Type B pancreatic cell (in vitro differentiated cells): ENCODE measurements at places on chromosomes 5 and 9. TPM values are rescaled to one million over a fixed set of nuclear protein-coding genes. Genes with fewer than 3 reads are reported as not detected.

DNA sequence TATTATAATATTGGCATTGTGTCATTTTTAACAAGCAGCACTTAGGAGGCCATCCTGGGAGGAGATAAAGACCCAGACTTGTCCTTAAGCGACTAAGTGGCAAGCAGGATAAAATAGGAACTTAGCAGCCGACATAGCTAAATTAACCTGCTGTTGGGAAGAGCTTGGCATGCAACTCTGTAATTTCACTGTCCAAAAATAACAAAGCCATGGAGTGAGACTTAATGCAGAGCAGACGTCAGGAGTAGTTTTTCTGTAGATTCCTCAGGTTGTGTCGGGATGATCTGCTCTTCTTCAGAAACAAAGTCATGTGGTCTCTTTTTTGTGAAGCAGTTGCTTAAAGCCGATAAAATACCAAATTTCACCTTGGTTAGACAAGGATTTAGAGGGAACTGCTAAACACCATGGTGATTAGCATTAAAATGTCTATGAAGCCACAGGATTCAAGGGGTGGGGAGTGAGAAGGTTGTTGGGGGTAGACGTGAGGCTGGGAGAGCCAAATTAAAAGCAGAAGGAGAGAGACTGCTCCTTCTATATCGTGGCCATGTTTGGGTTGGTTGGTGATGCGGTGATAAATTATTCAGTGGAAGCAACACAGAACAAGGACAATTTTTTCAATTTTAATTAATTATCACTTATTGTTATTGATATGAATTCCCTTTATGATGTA lies 303.0 kb downstream of the CSNK1G3 start:
- no peak for DNase-seq

DNA sequence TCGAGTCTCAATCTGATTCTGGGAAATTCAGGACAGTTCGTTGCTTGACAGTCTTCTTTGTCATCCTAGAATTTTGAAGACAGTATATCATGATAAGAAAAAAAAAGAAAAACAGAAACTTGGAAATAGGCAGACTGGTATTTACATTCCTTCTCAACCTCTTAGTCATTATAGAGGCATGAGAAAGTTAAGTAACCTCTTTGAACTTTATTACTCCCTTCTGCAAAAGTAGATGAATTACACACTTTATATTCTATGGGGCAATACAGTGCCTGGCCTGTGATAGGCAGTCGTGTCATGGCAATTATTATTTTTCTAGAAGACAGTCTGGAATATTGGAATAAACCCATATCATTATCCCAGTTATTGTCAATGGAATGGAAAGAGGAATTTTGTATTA lies 828.9 kb downstream of the TLR4 start:
- DNase-seq: no peak

CCL28 gene
- total RNA-seq: 2.0 TPM in 1 of 2 replicates, not detected in the other

GRCh38 chr5:139817362-139817761 lies 21.8 kb downstream of the PSD2 start:
- no peak for DNase-seq

DNA sequence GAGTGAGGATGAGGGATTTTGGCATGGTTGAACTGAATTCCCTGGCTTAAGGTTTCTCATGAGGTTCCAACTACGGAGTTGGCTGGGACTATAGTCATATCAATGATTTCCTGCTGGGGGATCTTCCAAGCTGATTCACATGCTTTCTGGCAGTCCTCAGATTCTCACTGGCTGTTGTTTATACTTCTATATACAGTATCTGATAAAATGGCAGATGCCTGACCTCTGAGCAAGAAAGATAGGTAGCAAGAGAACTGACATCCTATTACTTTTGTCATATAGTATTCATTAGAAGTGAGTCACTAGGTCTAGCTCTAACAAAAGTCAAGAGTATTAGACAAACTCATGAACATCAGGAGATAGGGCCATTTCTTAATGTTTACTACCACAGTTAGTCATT lies 440.9 kb upstream of the EDIL3 start:
- no peak for DNase-seq

DNA sequence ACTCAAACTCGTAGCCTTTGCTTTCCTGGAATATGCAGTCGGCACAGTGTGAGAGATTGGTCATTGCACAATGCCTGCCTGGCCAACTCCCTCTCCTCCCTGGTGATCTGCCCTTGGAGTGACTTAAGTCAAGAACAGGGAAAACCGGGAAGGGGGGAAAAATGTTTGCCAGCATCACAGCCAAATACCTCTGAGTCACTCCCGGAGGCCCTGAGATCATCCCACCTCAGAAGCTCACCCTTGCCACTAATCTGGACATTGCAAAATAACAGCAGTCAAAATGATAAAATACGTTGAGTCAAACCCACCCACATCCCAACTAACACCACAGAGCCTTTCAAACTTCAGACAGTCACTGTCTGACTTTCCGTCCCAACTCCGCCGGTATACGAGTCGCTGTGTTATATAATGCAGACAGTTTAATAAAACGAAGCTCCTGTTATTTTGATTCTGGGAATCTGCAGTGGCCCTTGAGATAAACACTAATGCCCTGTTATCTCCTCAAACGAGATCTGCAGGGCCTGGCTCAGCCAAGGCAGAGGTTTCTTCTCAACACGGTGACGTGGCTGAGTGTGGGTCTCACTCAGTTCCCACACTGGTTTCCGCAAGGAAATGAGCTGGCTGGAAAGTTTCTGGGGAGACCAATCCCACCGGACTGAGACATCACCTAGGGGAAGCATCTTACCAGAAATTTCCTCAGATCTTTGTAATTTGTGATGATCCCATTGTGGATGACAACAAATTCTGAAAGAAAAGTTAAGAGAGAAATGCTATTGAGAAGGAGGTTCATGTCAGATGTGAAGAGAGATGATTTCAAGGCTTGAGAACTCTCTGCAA lies 22.1 kb downstream of the GFPT2 start:
- no peak for DNase-seq

DNA sequence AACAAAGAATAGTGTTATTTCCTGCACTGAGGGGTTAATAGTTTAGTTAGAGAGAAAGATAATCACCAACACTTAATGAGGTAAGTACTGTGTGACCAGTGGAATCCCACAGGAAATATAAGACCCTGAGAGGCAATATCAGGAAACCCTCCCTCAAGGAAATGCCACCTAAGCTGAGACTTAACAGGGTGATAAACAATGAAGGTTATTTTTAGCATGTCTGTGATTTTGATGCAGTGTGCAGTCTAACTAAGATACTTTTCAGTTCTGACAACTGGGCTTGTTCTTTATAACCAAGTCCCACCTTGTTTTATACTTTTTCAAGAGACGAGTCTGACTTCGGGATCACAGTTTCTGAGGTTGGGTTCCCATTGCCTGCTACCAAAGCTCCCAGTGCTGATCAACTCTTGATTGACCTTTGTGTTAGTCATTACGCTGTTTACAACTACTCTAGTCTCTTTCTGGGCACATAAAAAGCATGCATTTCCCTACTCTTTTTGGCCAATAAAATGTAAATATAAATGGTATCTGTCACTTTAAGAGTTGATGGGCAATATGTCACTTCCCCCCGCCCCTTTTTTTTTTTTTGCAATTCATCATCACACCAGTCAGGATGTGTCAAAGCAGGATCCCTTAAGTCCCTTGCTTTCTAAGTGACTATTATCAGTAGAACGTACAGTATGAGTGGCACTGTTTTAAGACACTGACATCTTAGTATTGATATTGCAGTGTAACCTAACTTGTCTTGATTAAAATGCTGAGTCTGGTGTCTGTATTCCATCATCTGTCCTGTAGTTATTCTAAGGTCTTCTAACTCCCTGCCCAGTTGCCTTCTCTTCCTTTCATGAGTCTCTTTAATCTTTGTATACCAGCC lies 31.4 kb downstream of the C6 start:
- no peak for DNase-seq

FOXI1 gene
- total RNA-seq: not detected in 2 replicates

ENDOG gene
- 24.1 and 30.8 TPM in 2 replicates for total RNA-seq

- DNase-seq: peak; percentile 81
These were observed 313.2 kb downstream of the SLIT3 start for GRCh38 chr5:168987543-168988300.

- no peak for DNase-seq
These were observed 612.1 kb downstream of the EBF1 start for GRCh38 chr5:158487664-158488063.

SOX30 gene
- not detected in 2 replicates for total RNA-seq

DNA sequence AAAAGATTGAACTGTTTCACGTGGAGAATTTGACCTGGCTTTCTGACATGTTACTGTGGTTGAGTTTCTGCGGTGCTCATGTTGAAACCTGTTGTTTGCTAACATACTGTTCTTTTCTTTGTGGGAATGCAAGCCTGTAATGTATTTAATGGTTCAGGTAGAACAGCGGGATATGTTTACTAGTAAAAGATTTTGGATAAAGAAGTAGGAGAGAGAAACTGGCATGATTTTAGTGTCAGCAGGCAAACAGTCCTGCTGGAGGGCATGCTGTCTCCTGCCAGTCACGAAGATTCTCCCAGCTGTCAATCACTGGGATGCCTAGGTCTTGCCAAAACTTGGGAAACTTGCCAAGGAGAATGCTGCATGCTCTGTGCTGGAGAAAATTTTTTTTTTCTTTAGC lies 263.5 kb downstream of the TAF11L14 start:
- DNase-seq: no peak

- DNase-seq: no peak
These were observed 9.7 kb downstream of the LECT2 start for GRCh38 chr5:135944967-135945560.

DNA sequence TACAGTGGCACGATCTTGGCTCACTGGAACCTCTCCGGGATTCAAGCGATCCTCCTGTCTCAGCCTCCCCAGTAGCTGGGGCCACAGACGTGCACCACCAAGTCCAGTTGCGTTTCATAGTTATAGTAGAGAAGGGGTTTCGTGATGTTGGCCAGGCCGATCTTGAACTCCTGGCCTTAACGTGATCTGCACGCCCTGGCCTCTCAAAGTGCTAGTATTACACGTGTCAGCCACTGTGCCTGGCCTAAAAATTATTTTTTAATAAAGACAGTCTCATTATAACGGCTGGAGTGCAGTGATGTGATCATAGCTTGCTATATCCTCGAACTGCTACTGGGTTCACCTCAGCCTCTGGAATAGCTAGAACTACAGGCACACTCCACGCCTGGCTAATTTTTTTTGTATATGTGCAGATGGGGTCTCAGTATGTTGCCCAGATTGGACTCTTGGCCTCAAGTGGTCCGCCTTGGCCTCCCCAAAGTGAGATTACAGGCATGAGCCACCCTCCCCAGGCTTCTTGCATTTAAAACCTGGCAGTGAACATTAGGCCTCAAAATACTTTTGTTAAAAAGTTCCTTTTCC lies 4.4 kb downstream of the NPM1 start:
- peak; percentile 24 for DNase-seq

- DNase-seq: no peak
These were observed 15.2 kb upstream of the PHYKPL start for GRCh38 chr5:178247481-178248456.

SPATA31C2 gene
- not detected in 2 replicates for total RNA-seq

EDIL3 gene
- total RNA-seq: 15.4 and 19.1 TPM in 2 replicates

DNA sequence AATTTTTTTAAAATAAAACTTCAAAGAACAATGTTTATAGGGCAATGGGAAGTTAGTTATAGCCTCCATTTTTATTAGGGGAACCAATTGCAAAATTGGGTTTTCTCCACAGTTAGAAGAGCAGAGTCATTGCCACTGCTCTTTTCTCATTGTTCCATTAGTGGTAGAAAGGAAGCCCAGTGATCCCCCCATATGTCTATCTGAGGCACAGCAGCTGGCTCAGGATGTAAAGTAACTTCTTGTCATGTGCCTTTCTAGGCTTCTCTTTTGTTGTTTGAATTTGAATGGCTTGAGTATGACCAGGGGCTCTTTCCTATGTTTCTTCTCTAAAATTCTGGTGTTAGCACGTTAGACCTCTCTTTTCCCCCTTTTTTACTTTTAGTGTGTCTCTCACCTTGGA lies 61.2 kb downstream of the UBAP1 start:
- no peak for DNase-seq

DNA sequence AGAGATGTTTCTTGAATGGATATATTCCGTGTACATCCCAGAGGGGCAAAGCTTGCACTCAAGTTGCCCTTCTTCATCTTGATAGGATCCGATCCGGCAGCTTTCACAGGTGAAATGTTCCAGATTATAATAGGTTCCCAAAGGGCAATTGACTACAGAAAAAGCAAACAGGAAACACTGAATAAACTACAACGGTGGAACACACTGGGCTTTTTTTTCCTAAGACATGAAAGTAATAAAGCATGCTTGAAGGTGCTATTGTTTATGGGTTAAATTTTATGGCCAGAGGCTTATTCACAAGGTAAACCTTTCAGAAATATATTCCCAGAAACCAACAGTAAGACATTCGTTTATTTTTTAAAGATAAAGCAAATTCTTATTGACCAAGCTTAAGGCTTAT lies 110.6 kb downstream of the SVEP1 start:
- DNase-seq: no peak

GRCh38 chr5:64869419-64869818 lies 100.7 kb downstream of the CWC27 start:
- DNase-seq: no peak

GRCh38 chr9:120043448-120043847 lies 536.5 kb downstream of the CDK5RAP2 start:
- DNase-seq: no peak

GRCh38 chr9:120985819-120986222 lies 59.2 kb upstream of the TRAF1 start:
- no peak for DNase-seq

- DNase-seq: no peak
These were observed 72.0 kb downstream of the NUP214 start for GRCh38 chr9:131197160-131197911.

DNA sequence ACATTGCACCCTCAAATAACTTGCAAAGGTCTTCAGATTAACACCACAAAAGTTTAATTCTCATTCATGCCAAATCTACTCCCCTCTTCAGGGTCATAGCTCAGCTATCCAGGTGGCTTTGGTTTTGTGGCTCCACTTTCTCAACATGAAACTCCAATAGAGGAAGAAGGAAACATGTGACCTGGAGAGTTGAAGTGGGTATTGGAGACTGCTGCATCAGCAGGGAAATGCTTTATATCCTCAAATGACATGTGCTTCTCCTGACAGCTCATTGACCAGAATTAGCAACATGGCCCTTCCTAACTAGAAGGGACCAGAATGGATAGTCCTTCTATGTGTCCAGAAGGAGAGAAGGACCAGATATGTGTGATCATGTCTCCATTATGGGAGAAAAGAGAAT lies 73.6 kb downstream of the TLR4 start:
- no peak for DNase-seq
